ENCODE measurements at places on chromosomes 1 and 21.

DNA sequence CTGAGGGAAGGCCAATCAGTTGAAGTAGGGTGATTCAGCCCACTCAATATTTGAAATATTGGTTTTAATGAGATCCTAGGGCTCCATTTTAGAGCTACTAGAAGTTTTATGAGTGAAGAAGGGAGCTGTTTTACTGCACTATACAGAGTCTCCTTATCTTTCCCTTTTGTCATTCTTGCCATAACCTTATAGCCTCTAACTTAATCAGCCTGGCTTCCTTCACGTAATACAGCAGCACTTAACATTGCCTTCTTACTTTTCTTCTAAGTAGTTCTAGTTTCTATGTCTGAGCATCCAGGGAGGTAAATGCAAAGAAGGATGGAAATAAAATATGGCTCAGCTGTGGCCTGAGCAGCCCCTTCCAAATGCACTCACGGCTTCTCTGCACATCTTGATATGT, 299.3 kb downstream of the KIF26B start:
- DNase-seq = no peak

DNA sequence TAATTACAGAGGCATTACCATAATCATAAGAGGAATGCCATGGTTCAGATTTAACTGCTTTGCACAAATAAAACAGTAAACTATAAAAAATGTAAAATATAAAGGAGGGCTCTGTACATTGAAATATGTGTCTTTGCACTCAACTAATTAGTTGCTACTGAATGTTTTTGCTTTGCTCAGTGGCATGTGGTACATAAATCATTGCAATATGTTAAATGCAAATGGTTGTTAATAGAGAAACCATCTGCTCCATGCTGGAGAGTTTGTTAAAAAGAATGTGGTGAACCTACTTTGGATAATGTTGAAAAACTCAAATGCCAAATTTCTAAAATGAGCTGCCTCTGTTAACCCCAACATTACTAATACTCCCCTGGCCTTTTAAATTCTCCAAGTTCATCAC, 201.5 kb downstream of the NTNG1 start:
- DNase-seq = no peak

- DNase-seq = no peak
Measured at GRCh38 chr1:29746076-29746665, 509.8 kb downstream of the PTPRU start.

- DNase-seq = no peak
Measured at GRCh38 chr1:113086541-113086940, 13.5 kb downstream of the LRIG2 start.
